ENCODE measurements at places on chromosomes 12 and 14.
A peak's percentile ranks its signal among the peaks of the same experiment; 100 is the strongest.

DNA sequence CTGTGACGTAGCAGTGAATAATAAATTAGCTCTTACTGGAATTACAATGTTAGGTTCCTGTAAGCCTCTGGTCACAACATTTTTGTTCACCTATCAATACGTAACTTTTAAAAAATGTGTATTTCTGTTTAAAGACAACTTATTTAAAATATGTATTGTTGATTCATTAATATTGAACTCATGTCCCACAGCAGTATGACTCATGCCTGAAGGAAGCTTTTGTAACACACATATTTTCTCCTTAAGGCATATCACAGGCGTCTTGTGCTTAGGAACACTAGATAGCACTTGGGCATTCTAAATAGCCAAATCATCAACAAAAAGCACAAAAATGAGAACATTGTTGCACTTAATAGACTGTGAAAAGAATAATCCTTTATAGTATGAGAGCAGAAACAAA, 92.5 kb downstream of the GPHN start:
- no peak for DNase-seq

GRCh38 chr12:62601765-62602164, 135.1 kb downstream of the MON2 start:
- DNase-seq: no peak

DNA sequence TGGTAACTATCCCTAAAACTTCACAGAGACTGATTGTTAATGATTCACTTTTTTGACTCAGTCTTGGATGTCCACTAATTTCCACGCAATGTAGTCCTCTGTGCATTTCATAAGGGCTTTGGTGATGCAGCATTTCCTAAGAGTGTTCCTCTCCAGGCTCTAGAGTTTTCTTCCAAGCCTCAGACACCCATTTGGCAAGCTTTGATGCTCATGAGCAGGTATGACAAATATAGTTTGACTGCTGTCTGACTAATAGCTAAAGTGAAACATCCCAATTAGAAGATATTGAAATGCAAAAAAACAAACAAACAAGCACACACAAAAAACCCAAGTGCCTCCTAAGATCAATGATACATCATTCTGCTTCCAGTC, 1.5 kb upstream of the VAMP1 start:
- DNase-seq: no peak

- DNase-seq: no peak
Observed at GRCh38 chr12:109291521-109292341, 17.4 kb downstream of the FOXN4 start.

- no peak for DNase-seq
Observed at GRCh38 chr12:125017801-125018200, 24.4 kb downstream of the BRI3BP start.

DNA sequence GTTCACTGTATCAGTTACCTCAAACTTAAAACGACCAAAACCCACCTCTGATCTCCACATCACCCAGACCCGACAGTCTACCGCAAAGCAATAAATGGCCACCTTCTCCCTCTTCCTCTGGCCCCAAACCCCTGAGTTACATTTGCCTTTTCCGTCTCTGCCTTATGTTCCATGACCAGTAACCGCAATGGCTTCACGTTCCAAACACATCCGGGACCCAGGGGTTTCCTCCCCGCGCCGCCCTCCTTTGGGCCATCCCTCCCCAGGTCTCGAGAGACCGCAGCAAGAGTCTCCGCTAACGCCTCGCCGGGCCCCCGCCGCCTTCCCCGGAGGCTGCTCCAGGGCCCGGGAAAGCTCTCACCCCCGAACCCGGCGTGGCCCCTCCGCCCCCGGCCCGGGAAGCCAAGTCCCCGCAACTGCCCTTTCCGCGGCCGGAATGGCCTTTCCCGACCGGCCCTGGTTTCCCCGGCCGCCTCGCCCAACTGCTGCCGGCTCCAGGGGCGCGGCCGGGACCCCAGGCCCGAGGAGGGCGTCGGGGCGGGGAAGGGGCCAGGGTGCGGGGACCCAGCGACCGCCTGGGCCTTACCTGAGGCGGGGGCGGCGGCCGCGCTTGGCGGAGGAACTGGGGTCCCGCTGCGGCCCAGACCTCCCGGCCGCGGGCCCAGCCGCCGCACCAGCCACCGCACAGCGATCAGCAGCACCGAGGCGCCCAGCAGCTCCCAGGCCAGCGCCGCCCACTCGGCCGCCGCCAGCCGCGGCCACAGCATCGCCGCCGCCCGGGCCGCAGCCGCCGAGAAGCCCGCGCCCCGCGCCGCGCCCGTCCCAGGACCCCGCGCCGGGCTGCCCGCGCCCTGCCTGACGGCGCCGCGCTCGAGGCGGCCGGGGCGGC, at the start of gene ANKLE2:
ANKLE2 (minus strand) TSS at position 801 of the 889 bp plus-strand sequence; CDS start at position 767, 34 bp downstream.
- no peak for DNase-seq

- no peak for DNase-seq
Observed at GRCh38 chr12:40240779-40241178, 16.0 kb downstream of the LRRK2 start.

DNA sequence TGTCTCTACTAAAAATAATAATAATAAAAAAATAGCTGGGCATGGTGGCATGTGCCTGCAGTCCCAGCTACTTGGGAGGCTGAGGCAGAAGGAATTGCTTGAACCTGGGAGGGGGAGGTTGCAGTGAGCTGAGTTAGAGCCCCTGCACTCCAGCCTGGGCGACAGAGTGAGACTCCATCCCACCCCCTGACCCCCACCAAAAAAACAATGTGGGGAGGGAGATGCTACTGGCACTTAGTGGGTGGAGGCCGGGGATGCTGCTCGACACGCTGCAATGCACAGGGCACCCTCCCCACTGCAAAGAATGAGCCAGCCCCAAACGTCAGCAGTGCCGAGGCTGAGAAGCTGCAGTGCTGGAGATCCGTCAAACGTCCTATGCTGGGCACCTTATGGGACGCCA, 77.5 kb upstream of the MAP1LC3B2 start:
- DNase-seq: no peak

DNA sequence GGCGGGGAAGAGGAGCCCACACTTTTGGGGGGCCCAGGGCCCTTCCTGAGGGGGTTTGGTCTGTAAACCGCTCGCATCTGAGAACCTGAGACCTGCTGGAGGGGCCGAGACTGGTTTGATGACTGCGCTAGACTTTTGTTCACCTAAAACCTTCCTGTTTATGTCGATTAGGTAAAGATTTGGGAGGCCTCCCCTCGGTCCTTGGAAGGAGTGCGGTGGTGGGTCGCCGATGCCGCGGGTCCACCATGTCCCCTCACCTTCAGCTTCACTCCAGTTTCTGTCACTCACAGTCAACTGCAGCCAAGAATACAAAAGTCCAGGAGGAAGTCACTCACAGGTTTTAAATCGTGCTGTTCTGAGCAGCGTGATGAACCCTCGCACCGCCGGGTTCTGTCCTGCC, 10.5 kb upstream of the GALNT9 start:
- DNase-seq: no peak

- DNase-seq: no peak
Observed at GRCh38 chr14:33386781-33387180, 448.1 kb downstream of the NPAS3 start.

GRCh38 chr12:121776190-121777098, 17.0 kb downstream of the RHOF start:
- peak; percentile 75 for DNase-seq

- no peak for DNase-seq
Observed at GRCh38 chr12:75892731-75893408, 138.7 kb downstream of the PHLDA1 start.

DNA sequence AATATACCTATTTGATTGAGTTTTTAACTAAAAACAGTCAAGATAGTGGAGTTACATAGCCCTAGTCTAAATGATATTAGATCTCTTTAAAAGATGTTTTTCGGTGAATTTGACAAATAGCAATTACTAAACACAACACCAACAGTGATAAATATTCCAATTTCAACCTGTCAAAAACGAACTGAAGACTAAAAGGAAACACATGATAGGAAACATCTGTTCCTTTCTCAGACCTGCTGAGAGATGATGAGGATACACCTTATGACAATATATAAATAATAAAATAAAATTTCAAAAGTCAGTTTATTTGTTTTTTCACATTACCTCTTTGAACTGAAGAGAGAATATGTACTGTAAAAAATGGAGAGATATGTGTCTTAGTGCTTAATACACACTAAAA, 232.7 kb downstream of the RASSF9 start:
- DNase-seq: no peak

- DNase-seq: no peak
Observed at GRCh38 chr14:22518073-22518472, 71.0 kb downstream of the DAD1 start.

DNA sequence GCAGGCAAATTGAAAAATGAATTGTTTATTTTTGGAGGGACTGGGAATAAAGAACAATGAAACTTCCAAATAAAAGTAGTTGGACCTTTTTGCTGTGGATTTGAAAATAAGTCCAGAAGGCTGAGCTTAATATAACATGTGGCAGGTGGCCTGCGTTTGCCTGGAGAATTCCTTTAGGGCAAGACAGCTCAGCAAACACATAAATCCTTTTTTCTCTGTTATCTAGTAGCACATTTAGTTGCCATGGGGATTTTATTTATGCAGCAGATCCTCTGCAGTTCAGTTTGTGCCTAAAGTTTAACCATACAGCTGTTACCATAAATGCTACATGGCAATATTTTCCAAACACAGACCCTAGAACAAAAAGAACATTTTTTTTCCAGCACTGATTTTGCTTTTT, 180.0 kb downstream of the NPAS3 start:
- DNase-seq: no peak

GRCh38 chr14:61190341-61190740, 90.8 kb downstream of the TMEM30B start:
- DNase-seq: no peak

GRCh38 chr12:42855362-42855950, 265.9 kb upstream of the PRICKLE1 start:
- DNase-seq: no peak

DNA sequence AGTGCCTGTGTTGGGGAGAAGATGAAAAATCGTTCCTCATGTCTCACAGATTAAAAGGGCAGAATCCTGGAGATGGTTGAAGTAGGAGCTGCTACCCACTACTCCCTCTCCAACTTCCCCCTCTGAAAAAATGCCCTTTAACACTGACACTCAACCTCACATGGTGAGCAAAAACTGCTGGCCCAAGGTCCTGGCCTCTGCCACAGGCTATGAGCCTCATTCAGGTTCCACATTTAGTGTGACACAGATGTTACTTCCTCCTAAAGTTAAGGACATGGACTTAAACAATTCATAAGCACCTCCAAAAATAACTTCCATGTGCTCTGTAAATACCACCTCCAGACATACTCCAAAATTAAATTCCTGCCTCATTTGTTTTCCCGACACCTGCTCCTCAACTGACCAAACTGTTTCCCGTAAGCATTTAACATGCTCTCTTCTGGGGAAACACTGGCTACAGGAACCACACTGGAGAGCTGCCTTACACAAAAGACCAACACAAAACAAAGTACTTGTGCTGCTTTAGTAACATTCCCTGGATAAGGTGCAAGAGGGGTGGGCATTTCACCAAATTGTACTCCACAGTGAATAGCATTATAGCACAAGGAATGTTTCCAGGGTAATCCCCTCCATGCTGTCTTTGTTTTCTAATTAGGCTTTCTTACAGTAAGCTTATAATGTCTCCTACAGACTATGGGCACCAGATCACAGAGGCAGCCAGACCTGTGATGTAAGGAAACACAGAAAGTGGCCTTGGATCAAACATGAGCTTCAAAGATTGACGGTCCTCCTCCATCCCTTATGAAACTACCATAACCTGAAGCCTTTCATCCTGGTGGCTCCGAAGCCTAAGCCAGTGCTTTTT, 57.0 kb downstream of the PHLDA1 start:
- no peak for DNase-seq

DNA sequence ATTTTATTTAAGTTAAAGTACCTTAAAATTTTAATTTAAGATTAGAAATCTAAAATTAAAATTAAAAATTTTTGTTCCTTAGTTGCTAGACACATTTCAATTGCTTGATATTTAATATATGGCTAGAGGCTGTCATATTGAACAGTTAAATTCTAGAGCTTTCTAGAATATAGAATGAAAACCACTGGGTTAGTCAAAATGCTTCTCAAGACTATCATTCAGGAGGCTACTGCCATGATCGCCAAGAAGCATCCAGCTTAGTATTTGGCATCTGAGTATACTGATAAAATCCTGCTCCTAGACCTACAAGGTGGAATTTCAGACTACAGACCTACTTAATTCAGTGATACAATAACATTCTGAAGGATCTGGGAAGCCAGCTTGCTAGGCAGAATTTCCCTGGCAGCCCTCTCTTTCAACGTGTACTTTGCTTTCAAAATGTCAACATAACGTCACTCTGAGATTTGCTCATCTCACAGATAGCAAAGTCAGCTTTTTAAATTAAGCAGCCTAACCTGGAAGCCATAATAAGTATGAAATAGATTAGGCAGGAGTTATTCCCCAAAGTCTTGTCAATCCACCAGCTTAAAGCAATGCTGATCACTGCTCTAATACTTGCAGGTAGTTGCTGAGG, 525.8 kb downstream of the FSCB start:
- DNase-seq: no peak

- DNase-seq: no peak
Observed at GRCh38 chr14:36513451-36514277, 6.4 kb downstream of the NKX2-1 start.

GRCh38 chr14:91946622-91947474, 646 bp downstream of the FBLN5 start:
- no peak for DNase-seq

GRCh38 chr14:105283028-105283427, 17.8 kb downstream of the BRF1 start:
- DNase-seq: no peak

GRCh38 chr12:109967383-109968031, 28.7 kb downstream of the GIT2 start:
- DNase-seq: no peak

DNA sequence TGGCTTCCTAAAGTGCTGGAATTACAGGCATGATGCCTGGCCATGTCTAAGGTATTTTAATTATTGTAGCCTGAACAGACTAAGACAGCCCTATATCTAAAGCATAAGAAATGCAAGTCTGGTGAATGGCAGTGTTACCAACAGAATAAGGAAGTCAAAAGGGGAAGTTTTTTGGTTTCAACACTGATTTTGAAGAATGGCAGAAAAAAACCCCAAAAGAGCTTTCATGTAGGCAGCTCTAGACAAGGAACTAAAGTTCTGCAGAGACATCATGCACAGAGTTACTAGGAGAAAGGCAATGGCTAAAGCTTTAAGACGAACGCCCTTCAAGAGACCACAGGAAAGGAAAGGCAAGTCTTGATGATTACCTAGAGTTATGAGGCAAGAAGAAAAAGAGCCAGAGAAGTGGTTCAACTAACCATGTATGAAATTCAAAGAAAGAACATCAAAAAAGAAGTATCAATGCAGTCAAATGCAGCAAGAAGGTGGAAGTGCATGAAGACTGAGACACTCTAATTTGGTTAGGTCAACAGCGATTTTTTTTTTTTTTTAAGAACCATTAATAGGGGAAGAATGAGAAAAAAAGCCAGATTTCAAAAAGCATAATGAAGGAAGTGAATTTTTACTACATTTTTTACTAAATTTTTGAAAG, 50.8 kb downstream of the RPS6KA5 start:
- no peak for DNase-seq

GRCh38 chr12:45654002-45654665, 75.4 kb upstream of the ARID2 start:
- DNase-seq: no peak

All from T-helper 2 cell (primary cell).